Naive thymus-derived CD8-positive, alpha-beta T cell (primary cell): ENCODE measurements at places on chromosomes 4 and X.
A peak's percentile ranks its signal among the peaks of the same experiment; 100 is the strongest.

- H3K4me3 ChIP-seq = no peak overlapping the region
- H3K36me3 ChIP-seq = no peaks in the 10 kb centered on the region
- H3K27ac ChIP-seq = no peak overlapping the region
- DNase-seq = no peak
- no peaks in the 10 kb centered on the region for H3K4me1 ChIP-seq
These were observed 17.7 kb upstream of the SLC7A11 start for GRCh38 chr4:138259824-138260223.

GRCh38 chr4:123603165-123603564 lies 206.6 kb downstream of the SPRY1 start:
- H3K4me3 ChIP-seq = no peak overlapping the region
- H3K27ac ChIP-seq = peak overlapping the region; percentile 52
- no peak for DNase-seq
- no peaks in the 10 kb centered on the region for H3K36me3 ChIP-seq
- H3K4me1 ChIP-seq = peaks cover 76% of the 10 kb centered on the region
- no peaks in the 10 kb centered on the region for H3K27me3 ChIP-seq

GRCh38 chrX:48648336-48648751 lies 35.3 kb upstream of the WAS start:
- no peak overlapping the region for H3K4me3 ChIP-seq
- H3K27ac ChIP-seq = no peak overlapping the region
- no peaks in the 10 kb centered on the region for H3K27me3 ChIP-seq

- no peak overlapping the region for H3K4me3 ChIP-seq
- no peak for DNase-seq
- H3K36me3 ChIP-seq = no peaks in the 10 kb centered on the region
These were observed 34.7 kb downstream of the P2RY10 start for GRCh38 chrX:78979789-78980464.
